CD4-positive, alpha-beta T cell treated with Interleukin-4 for 4 hours (primary cell): ENCODE measurements at places on chromosomes 7 and 10.

GRCh38 chr7:24134535-24134934 lies 149.5 kb upstream of the NPY start:
- DNase-seq, result no peak

- DNase-seq, result no peak
Observed at GRCh38 chr7:89761173-89761572, 393.1 kb upstream of the STEAP1 start.

DNA sequence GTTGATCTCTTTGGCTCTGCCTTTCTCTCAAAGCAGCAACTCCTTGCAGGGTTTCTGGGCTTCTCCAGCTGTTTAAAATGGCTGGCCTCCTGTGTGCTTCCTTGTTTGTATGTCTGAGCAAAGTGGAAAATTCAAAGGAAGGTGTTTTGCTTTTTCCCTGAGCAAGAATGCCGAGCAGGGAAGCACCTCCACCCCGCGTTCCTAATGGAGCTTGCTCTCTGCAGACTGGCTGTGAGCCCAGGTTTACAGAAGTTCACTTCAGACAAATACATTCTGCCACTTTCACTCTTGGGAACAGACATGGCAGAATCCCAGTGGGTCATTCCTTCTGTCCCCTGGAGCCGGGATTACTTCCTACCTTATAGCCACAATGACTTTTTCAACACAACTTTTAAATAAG lies 181.8 kb upstream of the AGK start:
- no peak for DNase-seq

GRCh38 chr7:81300753-81301152 lies 381.9 kb upstream of the SEMA3C start:
- no peak for DNase-seq
